Astrocyte of the spinal cord (primary cell): ENCODE measurements at places on chromosomes 5 and 9.

GRCh38 chr9:126144603-126145456, 181.8 kb upstream of the MVB12B start:
- DNase-seq, result no peak

- no peak for DNase-seq
These were observed 28.2 kb downstream of the AQP7 start for GRCh38 chr9:33374190-33374589.

DNA sequence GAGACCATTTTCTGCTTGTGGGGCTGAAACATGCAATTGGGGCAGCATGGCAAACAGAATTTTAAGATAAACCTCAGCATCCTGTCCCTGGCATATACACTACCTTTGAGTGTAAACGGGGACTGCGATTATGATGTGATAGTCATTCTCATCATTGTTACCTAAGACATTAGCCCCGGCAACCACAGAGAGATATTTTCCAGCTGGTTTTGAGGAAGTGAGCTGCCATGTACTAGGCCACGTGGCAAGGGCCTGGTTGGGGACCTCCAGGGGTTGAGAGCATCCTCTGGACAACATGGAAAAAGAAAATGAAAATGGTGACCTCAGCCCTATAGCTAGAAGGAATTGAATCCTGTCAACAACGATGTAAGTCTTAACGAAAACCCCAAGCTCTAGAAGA, 623.6 kb upstream of the CDH18 start:
- DNase-seq, result no peak

- no peak for DNase-seq
These were observed 116.1 kb upstream of the TAF11L2 start for GRCh38 chr5:17381932-17382331.
